ENCODE measurements at places on chromosomes 7 and 10. TPM values are rescaled to one million over a fixed set of nuclear protein-coding genes. Genes with fewer than 3 reads are reported as not detected.
A peak's percentile ranks its signal among the peaks of the same experiment; 100 is the strongest.

- no peak for DNase-seq
These were observed 77.8 kb upstream of the PDCD4 start for GRCh38 chr10:110793886-110794285.

GRCh38 chr7:12623885-12624498, 53.5 kb downstream of the SCIN start:
- peak; percentile 40 for DNase-seq

- peak; percentile 91 for DNase-seq
These were observed 31.8 kb upstream of the TOMM7 start for GRCh38 chr7:22854158-22855048.

DNA sequence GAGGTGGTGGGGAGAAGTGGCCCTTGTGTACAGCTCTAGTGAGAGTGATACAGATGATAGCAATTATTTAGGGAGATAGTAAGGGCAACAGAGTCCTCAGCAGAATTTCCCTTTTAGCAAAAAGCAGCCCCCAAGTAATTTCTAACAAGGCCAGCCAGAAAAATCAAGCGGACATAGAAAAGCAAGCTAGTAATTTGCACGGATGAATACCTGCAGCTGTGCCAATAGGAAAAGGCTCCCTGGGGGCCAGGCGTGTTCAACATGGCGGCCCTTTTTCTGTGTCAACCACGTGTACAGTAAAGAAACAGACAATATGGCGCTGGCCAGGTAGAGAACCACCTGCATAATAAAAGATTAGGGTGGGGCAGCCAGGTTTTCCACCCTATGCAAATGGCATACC, 7.4 kb downstream of the MCM10 start:
- DNase-seq: no peak

The CFTR gene
- total RNA-seq: not detected
